Stimulated activated CD8-positive, alpha-beta memory T cell treated with anti-CD3 and anti-CD28 coated beads, Interleukin-7, amount 100 ng/mL, for 4 hours (primary cell): ENCODE measurements at places on chromosomes 6 and 20.

DNA sequence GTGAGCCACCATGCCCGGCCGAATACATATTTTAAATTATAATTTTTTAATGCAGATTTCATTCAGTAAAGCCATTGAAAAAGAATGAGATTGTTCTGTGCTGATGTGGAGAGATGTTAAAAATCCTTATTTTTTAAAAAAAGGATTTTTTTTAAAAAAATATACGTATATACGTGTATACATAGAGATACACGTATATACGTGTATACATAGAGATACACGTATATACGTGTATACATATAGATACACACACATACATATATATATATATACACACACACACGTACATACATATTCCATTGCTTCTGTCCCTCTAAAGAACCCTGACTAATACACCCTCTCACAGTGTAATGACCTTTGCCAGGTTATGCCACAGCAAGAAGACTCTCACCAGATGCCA, 23.8 kb upstream of the TBC1D7 start:
- DNase-seq, result no peak

GRCh38 chr6:56746767-56747504, 104.2 kb upstream of the DST start:
- DNase-seq, result no peak

GRCh38 chr6:159212028-159212427, 42.8 kb downstream of the FNDC1 start:
- DNase-seq, result no peak

GRCh38 chr20:32603046-32603726, 18.1 kb upstream of the NOL4L start:
- DNase-seq, result no peak

DNA sequence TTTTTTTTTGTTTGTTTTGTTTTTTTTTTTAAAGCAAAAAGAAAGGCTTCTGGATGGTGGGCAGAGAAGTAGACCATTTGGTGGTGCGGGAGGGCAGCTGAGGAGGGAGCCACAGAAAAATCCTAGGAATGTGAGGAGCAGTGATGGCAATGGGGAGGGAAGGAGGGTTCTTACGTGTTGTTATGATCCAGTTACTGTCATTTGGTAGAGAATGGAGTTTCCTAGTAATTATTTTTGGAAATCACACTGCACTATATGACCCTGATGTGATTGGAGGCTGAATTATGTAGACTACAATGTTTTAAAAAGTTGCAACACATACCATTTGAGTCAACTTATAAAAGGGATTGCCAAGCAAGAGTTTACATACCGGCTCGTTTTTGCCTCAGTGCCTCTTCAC, 22.1 kb downstream of the ADGRF5 start:
- no peak for DNase-seq

DNA sequence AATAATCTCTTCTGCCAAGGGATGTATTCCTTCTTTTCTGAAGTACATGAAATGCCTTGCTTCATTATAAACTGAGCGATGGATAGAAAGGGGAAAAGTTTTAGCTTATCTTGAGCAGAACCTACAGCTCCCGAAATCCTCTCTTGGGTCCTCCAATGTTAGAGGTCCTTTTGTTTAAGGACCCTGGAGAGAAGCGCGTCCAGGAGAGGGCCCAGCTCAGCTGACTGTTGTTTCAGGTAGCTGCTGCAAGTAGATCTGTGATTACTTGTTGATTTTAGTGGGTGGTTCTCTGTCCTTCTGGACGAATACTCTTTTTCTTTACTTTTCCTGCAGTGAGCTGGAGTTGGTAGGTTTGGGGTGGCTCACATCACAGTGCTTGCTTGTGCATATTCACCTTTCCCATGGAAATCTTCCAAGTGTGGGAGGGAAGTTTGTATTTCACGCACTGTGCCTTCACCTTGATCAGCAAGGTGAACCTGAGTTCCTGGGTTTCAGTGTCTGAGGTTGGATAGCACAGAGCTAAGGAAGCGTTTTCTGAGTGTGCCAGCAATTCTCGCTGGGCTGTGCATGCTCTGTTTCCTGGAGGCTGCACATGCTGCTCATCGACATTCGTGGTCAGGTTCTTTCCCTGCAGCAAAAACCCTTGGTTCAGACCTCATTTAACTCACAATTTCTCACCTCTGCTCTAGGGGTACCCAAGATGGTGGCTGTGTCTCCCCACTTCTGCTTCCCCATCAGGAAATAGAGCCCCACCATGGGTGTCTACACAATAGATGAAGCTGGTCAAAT, 176.3 kb downstream of the JARID2 start:
- DNase-seq, result no peak

- DNase-seq, result no peak
These were observed 32.4 kb upstream of the KIF13A start for GRCh38 chr6:18019539-18020534.

GRCh38 chr6:156844089-156844488, 66.9 kb downstream of the ARID1B start:
- DNase-seq, result no peak

- DNase-seq, result no peak
These were observed 94.4 kb downstream of the TRMT6 start for GRCh38 chr20:5855939-5856338.

DNA sequence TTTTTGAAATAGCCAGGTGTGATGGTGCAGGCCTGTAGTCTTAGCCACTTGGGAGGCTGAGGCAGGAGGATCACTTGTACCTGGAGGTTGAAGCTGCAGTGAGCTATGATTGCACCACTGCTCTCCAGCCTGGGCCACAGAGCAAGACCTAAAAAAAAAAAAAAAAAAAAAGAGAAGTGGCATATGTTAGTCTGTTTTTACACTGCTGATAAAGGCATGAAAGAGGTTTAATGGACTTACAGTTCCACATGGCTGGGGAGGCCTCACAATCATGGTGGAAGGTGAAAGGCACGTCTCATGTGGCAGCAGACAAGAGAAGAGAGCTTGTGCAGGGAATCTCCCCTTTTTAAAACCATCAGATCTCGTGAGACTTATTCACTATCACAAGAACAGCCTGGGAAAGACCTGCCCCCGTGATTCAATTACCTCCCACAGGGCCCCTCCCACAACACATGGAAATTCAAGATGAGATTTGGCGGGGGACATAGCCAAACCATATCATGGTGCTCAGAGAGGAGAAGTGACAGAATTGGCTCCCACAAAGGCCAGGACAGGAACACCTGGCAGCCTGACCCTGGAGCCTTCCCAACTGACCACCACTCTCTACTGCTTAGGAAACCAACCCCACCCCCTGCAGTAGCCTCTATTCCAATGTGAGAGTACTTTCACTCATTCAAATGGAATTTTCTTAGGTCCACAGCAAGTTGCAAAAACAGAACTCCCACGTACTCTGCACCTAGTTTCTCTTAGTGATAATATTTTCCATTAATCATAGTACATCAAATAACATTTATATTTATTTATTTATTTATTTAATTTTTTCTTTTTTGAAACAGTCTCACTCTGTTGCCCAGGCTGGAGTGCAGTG, 29.8 kb downstream of the ARHGAP40 start:
- no peak for DNase-seq
